ENCODE measurements at places on chromosomes 6 and 20.
A peak's percentile ranks its signal among the peaks of the same experiment; 100 is the strongest.

DNA sequence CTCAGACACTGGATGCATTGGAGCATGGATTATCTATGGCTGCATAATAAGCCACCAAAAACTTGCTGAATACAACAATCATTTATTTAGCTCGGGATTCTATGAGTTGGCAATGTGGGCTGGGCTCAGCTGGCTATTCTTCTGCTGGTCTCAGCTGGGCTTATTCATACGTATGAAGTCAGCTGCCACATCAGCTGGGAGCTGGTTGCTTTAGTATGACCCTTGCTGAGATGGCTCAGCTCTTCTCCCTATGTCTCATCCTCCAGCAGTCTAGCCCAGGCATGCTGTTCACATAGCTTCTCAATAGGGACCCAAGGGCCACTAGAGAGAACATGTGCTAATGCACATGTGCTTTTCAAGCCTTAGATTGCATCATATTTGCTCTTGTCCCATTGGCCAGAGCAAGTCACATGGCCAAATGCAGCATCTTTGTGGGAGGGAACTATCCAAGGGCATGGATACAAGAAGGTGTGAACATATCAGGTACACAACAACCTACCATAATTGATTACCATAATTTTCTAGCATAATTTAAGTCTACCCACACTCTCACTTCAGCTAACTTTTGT, 444.6 kb downstream of the KIF16B start:
- H3K4me1 ChIP-seq: no peaks in the 10 kb centered on the region
- no peaks in the 10 kb centered on the region for H3K36me3 ChIP-seq
- no peak overlapping the region for H3K4me3 ChIP-seq

- H3K4me1 ChIP-seq: peaks cover 47% of the 10 kb centered on the region
- no peaks in the 10 kb centered on the region for H3K27me3 ChIP-seq
- DNase-seq: peak; percentile 92
- peak overlapping the region; percentile 41 for H3K4me3 ChIP-seq
- no peak overlapping the region for H3K27ac ChIP-seq
- no peaks in the 10 kb centered on the region for H3K36me3 ChIP-seq
These were observed 48.9 kb downstream of the ANKRD60 start for GRCh38 chr20:58179432-58180099.

DNA sequence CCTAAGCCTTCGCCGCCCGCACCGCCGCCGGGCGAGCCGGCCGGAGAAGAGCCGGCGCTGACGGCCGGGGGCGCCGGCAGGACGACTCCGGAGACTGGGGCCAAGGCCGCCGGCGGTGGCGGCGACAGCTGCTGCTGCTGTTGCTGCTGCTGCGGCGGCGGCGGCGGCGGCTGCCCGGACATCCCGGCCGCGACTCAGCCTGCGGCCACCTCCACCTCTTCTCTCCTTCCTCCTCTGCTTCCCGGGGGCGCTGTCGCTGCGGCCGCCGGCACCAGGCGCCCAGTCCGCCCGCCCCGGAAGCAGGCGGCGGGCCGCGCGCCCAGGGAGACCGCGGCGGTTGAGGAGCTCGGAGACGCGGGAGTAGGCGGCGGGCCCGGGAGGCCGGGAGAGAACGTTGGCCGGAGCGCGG, 307 bp downstream of the RANBP9 start:
- no peaks in the 10 kb centered on the region for H3K36me3 ChIP-seq
- H3K27me3 ChIP-seq: no peaks in the 10 kb centered on the region
- H3K4me3 ChIP-seq: peak overlapping the region; percentile 59
- H3K27ac ChIP-seq: peak overlapping the region; percentile 70
- DNase-seq: no peak

DNA sequence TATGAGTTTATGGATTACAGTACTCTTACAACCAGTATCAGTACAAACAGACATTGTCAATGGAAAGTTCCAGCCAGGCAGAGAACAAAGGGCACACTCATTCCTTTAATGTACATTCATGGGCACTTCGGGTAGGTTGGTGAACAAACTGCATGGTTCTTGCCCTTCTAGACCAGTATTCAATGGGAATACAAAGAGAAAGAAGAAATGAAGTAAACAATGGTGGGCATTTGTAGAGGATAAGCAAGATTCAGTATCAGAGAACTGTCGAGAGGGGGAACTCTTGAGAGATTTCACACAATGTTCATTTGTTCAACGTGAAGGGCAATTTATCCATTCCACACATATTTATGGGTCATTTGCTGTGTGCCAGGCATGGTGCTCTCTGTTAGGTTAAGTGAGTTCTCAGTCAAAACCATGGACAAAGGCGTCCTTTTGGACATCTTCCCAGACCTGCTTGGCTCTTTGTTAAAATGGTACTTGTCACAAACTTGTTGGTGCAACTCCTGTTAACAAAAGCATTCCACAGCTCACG, 714.8 kb downstream of the DHX35 start:
- DNase-seq: no peak
- no peak overlapping the region for H3K4me3 ChIP-seq
- no peak overlapping the region for H3K27ac ChIP-seq
- no peaks in the 10 kb centered on the region for H3K27me3 ChIP-seq
- H3K36me3 ChIP-seq: no peaks in the 10 kb centered on the region
- no peaks in the 10 kb centered on the region for H3K4me1 ChIP-seq

- no peak overlapping the region for H3K27ac ChIP-seq
- no peak for DNase-seq
- H3K4me3 ChIP-seq: no peak overlapping the region
- H3K4me1 ChIP-seq: no peaks in the 10 kb centered on the region
- H3K36me3 ChIP-seq: no peaks in the 10 kb centered on the region
- no peaks in the 10 kb centered on the region for H3K27me3 ChIP-seq
These were observed 36.6 kb upstream of the ARID1B start for GRCh38 chr6:156740604-156741003.

GRCh38 chr20:5328268-5328667, 11.5 kb upstream of the PROKR2 start:
- H3K4me3 ChIP-seq: no peak overlapping the region
- DNase-seq: no peak
- H3K4me1 ChIP-seq: no peaks in the 10 kb centered on the region
- H3K27me3 ChIP-seq: peaks cover 6% of the 10 kb centered on the region
- H3K27ac ChIP-seq: no peak overlapping the region

DNA sequence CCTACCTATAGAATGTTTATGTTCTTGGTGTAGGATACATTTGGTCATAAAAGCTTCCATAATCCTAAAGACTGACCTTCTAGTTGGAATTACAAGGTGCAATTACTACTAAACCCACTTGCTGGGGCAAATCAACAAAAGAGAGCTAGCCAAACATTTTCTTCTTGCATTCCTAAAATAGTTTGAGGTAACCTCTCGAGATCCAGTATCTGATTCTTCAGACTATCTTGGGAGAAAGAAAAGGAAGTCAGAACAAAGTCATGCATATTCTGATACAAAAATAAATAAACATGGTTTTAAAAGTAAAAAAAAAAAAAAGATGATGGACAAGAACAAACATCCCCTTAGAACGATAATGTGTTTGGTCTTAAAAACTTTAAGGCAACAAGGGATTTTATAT, 294.2 kb upstream of the RSPO3 start:
- no peak overlapping the region for H3K27ac ChIP-seq
- DNase-seq: no peak
- no peaks in the 10 kb centered on the region for H3K4me1 ChIP-seq
- no peak overlapping the region for H3K4me3 ChIP-seq

- no peaks in the 10 kb centered on the region for H3K36me3 ChIP-seq
- peak; percentile 52 for DNase-seq
- H3K27ac ChIP-seq: no peak overlapping the region
- H3K4me3 ChIP-seq: no peak overlapping the region
- H3K4me1 ChIP-seq: no peaks in the 10 kb centered on the region
These were observed 78.6 kb downstream of the LINC00237 start for GRCh38 chr20:21027569-21027968.

GRCh38 chr6:5090603-5091002, 5.5 kb downstream of the PPP1R3G start:
- no peak for DNase-seq
- no peak overlapping the region for H3K27ac ChIP-seq
- H3K4me1 ChIP-seq: peaks cover 6% of the 10 kb centered on the region
- no peak overlapping the region for H3K4me3 ChIP-seq
- H3K27me3 ChIP-seq: no peaks in the 10 kb centered on the region

- H3K27me3 ChIP-seq: peaks cover 12% of the 10 kb centered on the region
- H3K4me3 ChIP-seq: no peak overlapping the region
- H3K4me1 ChIP-seq: no peaks in the 10 kb centered on the region
- no peaks in the 10 kb centered on the region for H3K36me3 ChIP-seq
These were observed 74.1 kb upstream of the LAMA2 start for GRCh38 chr6:128808856-128809255.

GRCh38 chr20:51528263-51529027, 14.1 kb downstream of the NFATC2 start:
- H3K4me1 ChIP-seq: peaks cover 5% of the 10 kb centered on the region
- no peak overlapping the region for H3K4me3 ChIP-seq
- H3K36me3 ChIP-seq: no peaks in the 10 kb centered on the region
- no peak for DNase-seq
- H3K27ac ChIP-seq: no peak overlapping the region

DNA sequence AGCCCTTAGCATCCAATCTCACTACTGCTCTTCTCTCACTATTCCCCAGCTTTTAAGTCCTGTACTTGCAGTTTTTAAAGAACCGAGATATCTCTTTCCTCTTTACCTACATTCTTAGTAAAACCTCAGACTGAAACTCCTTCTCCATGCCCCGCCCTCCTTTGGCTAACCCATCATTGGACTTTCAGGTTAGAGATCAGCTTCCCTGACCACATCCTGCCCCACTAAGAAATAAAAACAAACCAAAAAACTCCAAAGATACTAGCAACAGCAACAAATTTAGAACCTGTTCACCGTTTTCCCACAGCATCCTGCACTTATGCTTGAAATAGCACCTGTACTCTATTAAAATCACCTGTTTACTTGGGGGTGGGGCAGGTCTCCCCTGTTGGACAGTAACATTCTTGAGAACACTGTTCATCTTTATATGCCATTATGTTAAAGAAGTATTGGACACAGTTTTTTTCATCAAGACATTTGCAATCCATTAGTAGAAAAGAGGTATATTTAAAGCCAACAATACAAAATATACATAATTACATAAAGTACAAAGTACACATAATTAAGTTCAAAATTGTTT, 16.3 kb upstream of the SMAP1 start:
- DNase-seq: no peak
- H3K4me1 ChIP-seq: no peaks in the 10 kb centered on the region
- no peak overlapping the region for H3K27ac ChIP-seq
- no peak overlapping the region for H3K4me3 ChIP-seq

GRCh38 chr6:65570340-65570739, 136.7 kb downstream of the EYS start:
- DNase-seq: no peak
- H3K4me3 ChIP-seq: no peak overlapping the region
- no peaks in the 10 kb centered on the region for H3K4me1 ChIP-seq
- H3K36me3 ChIP-seq: no peaks in the 10 kb centered on the region
- no peak overlapping the region for H3K27ac ChIP-seq

DNA sequence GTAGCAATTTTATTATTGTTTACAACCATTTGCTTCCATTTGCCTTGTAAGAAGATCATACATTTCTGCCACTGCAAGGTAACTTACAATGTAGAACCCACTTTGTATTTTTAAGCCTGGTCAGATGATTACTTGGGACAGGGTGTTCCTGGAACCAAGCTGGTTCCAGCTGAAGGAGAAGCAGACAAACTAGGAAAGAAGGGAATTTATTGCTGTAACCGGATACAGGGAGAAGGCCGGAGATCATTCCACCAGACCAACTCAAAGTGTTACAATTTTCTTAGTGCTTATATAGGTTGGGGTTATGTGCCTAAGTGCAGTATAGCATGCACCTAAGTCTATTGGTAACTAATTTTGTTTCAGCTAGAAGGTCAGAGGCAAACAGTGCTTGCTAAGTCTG, 104.4 kb downstream of the MANEA start:
- DNase-seq: no peak
- no peaks in the 10 kb centered on the region for H3K4me1 ChIP-seq
- no peak overlapping the region for H3K4me3 ChIP-seq
- H3K27ac ChIP-seq: no peak overlapping the region
- H3K27me3 ChIP-seq: no peaks in the 10 kb centered on the region

DNA sequence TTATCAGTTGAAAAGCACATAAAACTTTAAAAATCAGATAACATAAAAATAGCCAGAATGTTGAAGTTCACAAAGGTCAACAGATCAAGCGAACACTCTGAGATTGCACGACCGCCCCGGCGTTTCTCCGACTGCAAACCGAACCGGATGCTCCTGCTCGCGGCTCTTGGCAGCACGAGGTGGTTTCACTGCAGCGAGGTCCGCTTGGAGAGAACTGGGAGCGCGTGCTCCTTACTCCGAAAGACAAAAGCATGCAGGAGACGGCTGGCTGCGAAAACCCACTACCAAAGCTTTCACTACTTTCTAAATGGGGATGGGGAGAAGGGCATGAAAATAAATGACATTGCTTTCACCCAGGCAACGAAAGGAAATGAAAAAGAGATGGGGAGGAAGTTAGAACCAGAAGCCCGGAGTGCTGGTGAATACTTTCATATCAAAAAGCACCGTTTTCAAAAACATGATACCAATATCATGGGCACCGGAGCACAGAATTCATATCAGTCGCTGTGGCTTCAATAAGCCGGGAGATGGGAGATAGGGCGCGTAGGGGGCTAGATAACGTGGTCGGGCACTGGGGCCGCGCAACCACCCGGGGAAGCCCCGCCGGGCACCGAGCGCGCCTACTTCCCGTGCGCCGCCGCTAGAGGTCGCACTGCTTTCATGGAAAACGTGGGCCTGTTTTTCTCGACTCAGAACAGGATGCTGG, 8.3 kb upstream of the ANKRD60 start:
- DNase-seq: peak; percentile 89
- no peaks in the 10 kb centered on the region for H3K27me3 ChIP-seq
- peaks cover 14% of the 10 kb centered on the region for H3K36me3 ChIP-seq
- H3K27ac ChIP-seq: peak overlapping the region; percentile 92

- no peaks in the 10 kb centered on the region for H3K27me3 ChIP-seq
- H3K4me1 ChIP-seq: peaks cover 3% of the 10 kb centered on the region
- no peak for DNase-seq
- H3K4me3 ChIP-seq: no peak overlapping the region
These were observed 23.5 kb downstream of the KIAA0408 start for GRCh38 chr6:127435626-127436220.

DNA sequence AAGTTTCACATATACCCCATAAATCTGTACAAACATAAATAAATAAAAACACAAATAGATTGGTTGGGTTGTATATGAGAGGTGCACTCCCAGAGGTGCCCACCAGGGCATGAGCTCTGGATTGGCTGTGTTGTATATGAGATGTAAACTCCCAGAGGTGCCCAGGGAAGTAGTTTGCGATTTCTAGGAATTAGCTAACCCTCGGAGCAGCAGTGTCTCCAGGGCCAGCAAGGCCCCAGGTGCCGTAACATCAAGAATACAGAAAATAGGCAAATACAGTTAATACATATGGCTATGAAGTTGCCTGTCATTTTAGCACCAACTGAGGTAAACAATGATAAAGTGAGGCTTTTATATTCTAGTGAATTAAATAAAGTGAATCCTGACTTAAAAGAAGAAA, 5.4 kb upstream of the GINM1 start:
- H3K27me3 ChIP-seq: no peaks in the 10 kb centered on the region
- no peak overlapping the region for H3K4me3 ChIP-seq
- DNase-seq: peak; percentile 53
- H3K27ac ChIP-seq: no peak overlapping the region
- no peaks in the 10 kb centered on the region for H3K4me1 ChIP-seq
